Aorta (tissue), 5 donors: ENCODE measurements at places on chromosomes 2 and 18. TPM values are rescaled to one million over a fixed set of nuclear protein-coding genes. Genes with fewer than 3 reads are reported as not detected.
A peak's percentile ranks its signal among the peaks of the same experiment; 100 is the strongest.

KCNS3 gene
- total RNA-seq = 13.7 TPM

IL1RN gene
- total RNA-seq = 6.0 TPM

DNA sequence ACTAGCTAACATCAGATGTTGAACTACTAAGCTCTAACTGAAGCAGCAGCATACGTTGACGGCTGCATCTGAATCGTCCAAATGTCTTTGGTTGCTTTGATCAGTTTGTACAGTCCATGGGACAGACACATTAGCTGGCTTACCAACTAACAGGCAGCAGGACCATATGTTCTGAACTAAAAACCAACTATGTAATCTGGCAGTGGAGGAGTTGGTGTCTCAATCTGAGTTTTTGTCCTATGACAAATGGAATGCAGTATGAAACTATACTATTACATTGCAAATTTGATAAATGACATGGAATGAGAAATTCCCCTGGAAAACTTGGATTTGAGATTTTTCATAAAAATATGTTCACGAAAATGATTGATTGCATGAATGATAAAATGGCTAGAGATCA lies 79.5 kb downstream of the EPHA4 start:
- H3K36me3 ChIP-seq = no peaks in the 10 kb centered on the region
- no peak overlapping the region for H3K4me3 ChIP-seq
- H3K4me1 ChIP-seq = no peaks in the 10 kb centered on the region
- no peaks in the 10 kb centered on the region for H3K27me3 ChIP-seq
- no peak overlapping the region for H3K27ac ChIP-seq

GRCh38 chr18:62596145-62597005 lies 73.5 kb downstream of the ZCCHC2 start:
- no peaks in the 10 kb centered on the region for H3K27me3 ChIP-seq
- no peaks in the 10 kb centered on the region for H3K36me3 ChIP-seq
- H3K4me1 ChIP-seq = no peaks in the 10 kb centered on the region
- DNase-seq = no peak

GRCh38 chr2:54952978-54953456 lies 97.2 kb downstream of the RTN4 start:
- H3K4me1 ChIP-seq = no peaks in the 10 kb centered on the region
- no peak for DNase-seq
- no peak overlapping the region for H3K4me3 ChIP-seq
- H3K36me3 ChIP-seq = no peaks in the 10 kb centered on the region
- no peaks in the 10 kb centered on the region for H3K27me3 ChIP-seq

DNA sequence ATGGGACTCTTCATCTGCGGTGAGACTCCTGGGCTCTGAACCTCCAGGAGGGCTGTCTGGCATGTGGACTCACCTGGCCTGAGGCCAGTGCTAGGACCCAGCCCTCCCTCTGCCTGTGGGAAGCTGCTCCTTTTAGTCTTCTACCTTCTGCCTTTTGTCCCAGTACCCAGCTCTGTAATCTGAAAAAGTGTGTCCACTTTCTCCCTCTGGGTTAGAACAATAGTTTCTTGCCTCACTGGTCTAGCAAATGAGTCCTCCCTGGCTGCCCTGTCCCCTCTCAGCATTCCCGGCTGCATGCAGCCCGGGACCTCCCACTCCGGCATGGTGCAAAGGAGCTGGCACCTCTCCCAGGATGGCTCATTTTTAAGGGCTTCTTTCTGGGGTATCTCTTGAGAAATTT lies 25.9 kb downstream of the GKN2 start:
- no peak for DNase-seq
- H3K36me3 ChIP-seq = no peaks in the 10 kb centered on the region
- no peaks in the 10 kb centered on the region for H3K4me1 ChIP-seq
- no peak overlapping the region for H3K27ac ChIP-seq

- DNase-seq = no peak
- H3K4me1 ChIP-seq = no peaks in the 10 kb centered on the region
- H3K27ac ChIP-seq = no peak overlapping the region
- H3K4me3 ChIP-seq = no peak overlapping the region
- no peaks in the 10 kb centered on the region for H3K36me3 ChIP-seq
- H3K27me3 ChIP-seq = no peaks in the 10 kb centered on the region
Observed at GRCh38 chr2:115491186-115491793, 1048.8 kb downstream of the DPP10 start.

EN1 gene
- not detected for total RNA-seq

GRCh38 chr2:240508832-240509545 lies 48.8 kb downstream of the ANKMY1 start:
- peak; percentile 31 for DNase-seq
- H3K36me3 ChIP-seq = no peaks in the 10 kb centered on the region
- H3K27me3 ChIP-seq = no peaks in the 10 kb centered on the region
- H3K4me3 ChIP-seq = no peak overlapping the region

GRCh38 chr2:101828673-101829334 lies 131.3 kb downstream of the MAP4K4 start:
- no peaks in the 10 kb centered on the region for H3K36me3 ChIP-seq
- H3K4me3 ChIP-seq = no peak overlapping the region
- peaks cover 3% of the 10 kb centered on the region for H3K4me1 ChIP-seq
- DNase-seq = no peak
- H3K27me3 ChIP-seq = no peaks in the 10 kb centered on the region

SLC9A2 gene
- not detected for total RNA-seq

DNA sequence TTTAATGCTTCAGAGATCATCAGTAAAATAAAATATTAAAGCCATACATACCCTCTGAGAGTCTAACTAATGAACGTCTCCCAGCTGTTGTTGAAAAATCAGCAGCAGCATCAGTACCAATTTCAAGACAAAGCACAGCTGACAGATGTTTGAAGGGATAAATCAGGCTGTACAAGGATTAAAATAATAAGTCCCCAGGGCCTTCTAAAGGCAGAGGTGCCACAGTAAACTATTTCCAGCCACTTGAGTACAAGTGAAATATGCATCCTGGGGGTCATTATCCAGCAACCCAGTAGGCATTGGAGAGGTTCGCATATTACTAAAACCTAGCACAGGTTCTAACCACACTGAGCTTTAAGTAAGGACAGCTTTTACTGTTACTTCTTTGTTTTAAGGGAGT lies 76.9 kb downstream of the NXPH2 start:
- no peaks in the 10 kb centered on the region for H3K27me3 ChIP-seq
- H3K36me3 ChIP-seq = no peaks in the 10 kb centered on the region
- H3K27ac ChIP-seq = no peak overlapping the region
- H3K4me3 ChIP-seq = no peak overlapping the region
- DNase-seq = no peak

- H3K27ac ChIP-seq = no peak overlapping the region
- no peaks in the 10 kb centered on the region for H3K4me1 ChIP-seq
- no peak for DNase-seq
- no peak overlapping the region for H3K4me3 ChIP-seq
- H3K36me3 ChIP-seq = no peaks in the 10 kb centered on the region
- no peaks in the 10 kb centered on the region for H3K27me3 ChIP-seq
Observed at GRCh38 chr18:33677891-33678290, 99.9 kb downstream of the ASXL3 start.

GRCh38 chr2:48886919-48887318 lies 131.4 kb upstream of the LHCGR start:
- no peak overlapping the region for H3K27ac ChIP-seq
- H3K36me3 ChIP-seq = no peaks in the 10 kb centered on the region
- DNase-seq = no peak
- H3K4me3 ChIP-seq = no peak overlapping the region
- no peaks in the 10 kb centered on the region for H3K4me1 ChIP-seq
- no peaks in the 10 kb centered on the region for H3K27me3 ChIP-seq

BOD1L2 gene
- not detected for total RNA-seq

C2orf78 gene
- total RNA-seq = not detected

DNA sequence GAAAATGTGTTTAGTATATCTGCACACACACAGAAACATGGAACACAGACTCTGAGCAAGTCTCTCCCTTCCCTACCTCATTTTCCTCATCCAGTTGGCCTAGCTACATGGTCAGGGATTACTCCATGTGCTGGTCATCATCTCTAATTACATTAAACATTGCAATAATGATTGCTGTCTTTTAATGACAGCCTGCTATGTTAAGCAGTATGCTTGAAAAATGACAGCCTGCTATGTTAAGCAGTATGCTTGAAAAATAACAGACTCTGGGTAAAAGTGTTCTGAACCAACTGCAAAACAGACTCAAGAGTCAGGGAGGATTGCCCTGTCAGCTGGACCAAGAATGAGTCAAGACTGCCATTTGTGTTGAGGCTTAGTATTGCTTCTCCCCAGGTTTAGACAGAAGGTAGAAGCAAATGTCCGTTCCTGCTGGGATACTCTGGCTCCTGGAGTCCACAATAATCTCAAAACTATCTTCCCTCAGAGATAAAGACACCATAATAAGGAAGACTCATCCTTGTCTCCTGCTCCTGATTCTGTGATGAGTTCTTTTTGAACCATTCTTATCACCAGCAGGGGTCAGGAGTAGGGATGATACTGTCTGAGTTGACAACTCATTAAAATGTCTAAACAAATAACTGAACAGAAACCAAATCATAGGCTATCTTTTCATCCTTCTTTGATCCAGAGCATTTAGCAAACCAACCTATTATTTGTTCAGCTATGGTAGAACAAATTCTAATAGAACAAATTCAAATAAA lies 57.7 kb downstream of the CCDC93 start:
- H3K27ac ChIP-seq = no peak overlapping the region
- H3K4me1 ChIP-seq = peaks cover 5% of the 10 kb centered on the region
- no peak for DNase-seq

DNA sequence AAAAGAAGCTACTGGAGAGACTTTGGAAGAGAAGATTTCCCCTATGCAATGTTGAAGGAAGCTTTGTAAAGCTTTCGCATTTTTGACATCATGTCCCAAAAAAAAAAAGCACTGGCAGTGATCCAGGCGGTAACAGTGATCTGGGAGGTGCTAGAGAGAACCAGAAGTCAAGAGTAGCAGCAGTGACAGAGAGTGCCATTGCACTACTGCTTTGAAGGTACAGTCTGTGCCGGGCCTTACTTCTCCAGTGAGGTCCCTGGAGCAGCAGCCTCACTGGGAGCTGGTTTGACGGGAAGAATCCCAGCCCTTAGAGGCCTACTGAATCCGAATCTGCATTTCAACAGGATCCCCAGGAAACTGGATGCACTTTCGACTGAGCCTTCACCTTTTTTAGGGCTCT lies 50.9 kb upstream of the ATL2 start:
- no peaks in the 10 kb centered on the region for H3K27me3 ChIP-seq
- H3K27ac ChIP-seq = no peak overlapping the region
- H3K36me3 ChIP-seq = no peaks in the 10 kb centered on the region
- no peak overlapping the region for H3K4me3 ChIP-seq
- no peak for DNase-seq

GRCh38 chr2:177332026-177332991 lies 60.3 kb upstream of the AGPS start:
- no peaks in the 10 kb centered on the region for H3K27me3 ChIP-seq
- no peak overlapping the region for H3K27ac ChIP-seq
- H3K4me1 ChIP-seq = no peaks in the 10 kb centered on the region
- H3K36me3 ChIP-seq = no peaks in the 10 kb centered on the region
- no peak overlapping the region for H3K4me3 ChIP-seq
- DNase-seq = no peak

GRCh38 chr2:61196671-61197070 lies 34.7 kb downstream of the C2orf74 start:
- no peaks in the 10 kb centered on the region for H3K36me3 ChIP-seq
- no peaks in the 10 kb centered on the region for H3K4me1 ChIP-seq
- H3K4me3 ChIP-seq = no peak overlapping the region
- H3K27ac ChIP-seq = no peak overlapping the region
- H3K27me3 ChIP-seq = no peaks in the 10 kb centered on the region
- no peak for DNase-seq

DNA sequence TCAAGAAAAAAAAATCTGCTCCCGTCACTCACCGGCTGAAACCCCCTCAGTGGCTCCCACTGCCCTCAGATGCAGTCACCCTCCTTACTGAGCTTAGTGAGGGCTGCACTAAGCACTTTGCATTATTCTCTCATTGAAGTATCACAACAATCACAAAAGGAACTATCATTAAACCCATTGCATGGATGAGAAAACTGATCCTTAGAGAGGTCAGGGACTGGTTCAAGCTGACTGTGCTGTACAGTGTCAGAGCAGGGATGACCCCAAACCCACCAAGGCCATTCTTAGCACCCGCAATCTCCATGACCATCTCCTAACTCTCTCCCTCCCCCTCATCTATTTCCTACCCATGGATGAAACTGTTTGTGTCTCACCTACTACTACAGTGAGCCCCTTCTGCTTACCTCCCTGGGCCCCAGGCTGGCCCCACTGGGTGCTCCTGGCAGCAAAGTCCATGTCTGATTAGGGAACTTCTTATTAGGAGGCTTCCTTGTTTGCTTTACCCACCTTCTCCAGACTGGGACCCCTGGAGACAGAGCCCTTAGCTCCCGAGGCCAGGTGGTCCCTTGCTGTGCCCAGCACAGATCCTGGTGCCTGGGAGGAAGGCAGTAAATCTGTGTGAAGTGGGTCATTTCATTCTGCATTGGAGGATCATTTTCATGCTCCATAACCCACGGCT lies 139.3 kb upstream of the ID2 start:
- no peaks in the 10 kb centered on the region for H3K27me3 ChIP-seq
- no peak for DNase-seq
- H3K36me3 ChIP-seq = no peaks in the 10 kb centered on the region
- no peaks in the 10 kb centered on the region for H3K4me1 ChIP-seq
- no peak overlapping the region for H3K4me3 ChIP-seq

GRCh38 chr2:3446381-3446780 lies 66.9 kb downstream of the TRAPPC12 start:
- no peak overlapping the region for H3K27ac ChIP-seq
- H3K4me1 ChIP-seq = no peaks in the 10 kb centered on the region
- no peaks in the 10 kb centered on the region for H3K27me3 ChIP-seq
- H3K4me3 ChIP-seq = no peak overlapping the region
- no peak for DNase-seq
- peaks cover 2% of the 10 kb centered on the region for H3K36me3 ChIP-seq

DNA sequence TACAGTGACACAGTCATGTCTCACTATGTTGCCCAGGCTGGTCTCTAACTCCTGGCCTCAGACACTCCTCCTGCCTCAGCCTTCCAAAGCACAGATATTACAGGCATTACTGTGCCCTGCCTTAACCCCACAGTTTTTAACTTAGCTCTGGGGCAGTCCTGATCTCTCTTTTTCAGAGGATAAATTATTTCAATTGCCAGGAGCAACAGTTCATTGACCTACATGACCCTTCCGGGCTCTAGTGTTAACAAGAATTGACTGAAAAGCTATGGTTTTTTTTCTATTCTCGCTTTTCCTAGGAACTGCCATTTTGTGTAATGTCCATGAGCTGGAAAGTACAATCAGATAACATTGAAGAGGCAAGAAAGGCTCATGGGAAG lies 92.8 kb downstream of the HNRNPLL start:
- no peaks in the 10 kb centered on the region for H3K27me3 ChIP-seq
- no peak overlapping the region for H3K4me3 ChIP-seq
- H3K27ac ChIP-seq = no peak overlapping the region
- no peak for DNase-seq
- H3K36me3 ChIP-seq = no peaks in the 10 kb centered on the region

DNA sequence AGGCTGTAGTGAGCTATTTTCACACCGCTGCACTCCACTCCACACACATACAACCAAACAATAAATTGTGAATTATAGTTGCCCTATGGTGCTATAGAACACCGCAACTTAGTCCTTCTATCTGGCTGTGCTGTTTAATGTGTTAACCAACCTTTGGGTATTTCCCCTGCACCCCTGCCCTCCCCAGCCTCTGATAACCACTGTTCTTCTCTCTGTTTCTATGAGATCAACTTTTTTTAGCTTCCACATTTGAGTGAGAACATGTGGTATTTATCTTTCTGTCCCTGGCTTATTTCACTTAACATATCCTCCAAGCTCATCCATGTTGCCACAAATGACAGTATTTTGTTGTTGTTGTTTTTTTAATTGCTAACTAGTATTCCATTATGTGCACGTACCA lies 32.5 kb downstream of the TET3 start:
- no peak for DNase-seq
- H3K27me3 ChIP-seq = no peaks in the 10 kb centered on the region
- no peak overlapping the region for H3K4me3 ChIP-seq
- H3K27ac ChIP-seq = no peak overlapping the region
